ENCODE measurements at places on chromosomes 7 and 10.

- DNase-seq: no peak
These were observed 8.0 kb downstream of the TSPAN15 start for GRCh38 chr10:69459101-69459790.

- no peak for DNase-seq
These were observed 578.5 kb downstream of the SDK1 start for GRCh38 chr7:3879355-3880075.

GRCh38 chr10:51699145-51699474 lies 285 bp downstream of the CSTF2T start:
- no peak for DNase-seq

GRCh38 chr10:29634764-29635625 lies at the start of gene SVIL:
Gene SVIL, minus strand, starts transcription at chr10:29634971. Its CDS starts 79,913 bp downstream, at chr10:29555058.
- DNase-seq: no peak

DNA sequence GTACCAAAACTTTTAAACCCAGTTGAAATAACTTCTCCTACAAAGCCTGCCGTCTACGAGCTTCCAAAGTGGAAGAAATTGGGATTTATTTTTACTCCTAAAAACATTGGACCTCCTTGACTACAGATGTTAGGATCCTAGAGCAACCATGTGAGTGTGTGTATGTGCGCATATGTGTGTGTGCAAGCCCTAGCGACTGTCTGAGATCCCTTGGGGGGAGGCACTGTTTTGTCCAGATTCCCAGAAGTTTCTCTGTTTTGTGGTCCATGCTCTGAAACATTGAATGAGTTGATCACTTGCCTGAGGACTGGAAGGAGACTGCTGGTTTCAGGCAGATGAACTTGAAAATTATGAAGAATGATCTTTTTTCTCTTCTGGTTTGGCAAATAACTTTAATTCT lies 312.3 kb upstream of the ZNF32 start:
- DNase-seq: no peak

- no peak for DNase-seq
These were observed 19.8 kb upstream of the GTF2I start for GRCh38 chr7:74637745-74638144.

GRCh38 chr7:132782777-132783640 lies 206.7 kb upstream of the PLXNA4 start:
- DNase-seq: no peak

DNA sequence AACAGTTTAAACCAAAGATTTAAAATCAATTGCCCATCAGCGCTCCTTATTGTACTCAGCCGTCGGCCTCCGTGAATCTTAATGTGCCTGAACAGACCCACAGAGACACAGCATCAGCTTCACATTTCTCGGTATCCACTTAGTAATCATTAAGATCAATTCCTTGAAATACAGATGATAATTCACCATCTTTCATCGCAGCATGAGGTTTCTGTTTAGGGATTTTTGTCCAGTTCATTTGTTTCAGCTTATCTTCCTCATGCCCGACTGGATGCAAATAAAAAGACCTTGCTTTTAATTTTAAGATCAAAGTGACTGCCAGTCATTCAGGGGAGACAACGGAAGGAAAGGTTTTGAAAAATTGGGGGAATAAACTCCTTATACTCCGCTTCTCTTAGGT lies 207.8 kb downstream of the WDR37 start:
- DNase-seq: no peak

DNA sequence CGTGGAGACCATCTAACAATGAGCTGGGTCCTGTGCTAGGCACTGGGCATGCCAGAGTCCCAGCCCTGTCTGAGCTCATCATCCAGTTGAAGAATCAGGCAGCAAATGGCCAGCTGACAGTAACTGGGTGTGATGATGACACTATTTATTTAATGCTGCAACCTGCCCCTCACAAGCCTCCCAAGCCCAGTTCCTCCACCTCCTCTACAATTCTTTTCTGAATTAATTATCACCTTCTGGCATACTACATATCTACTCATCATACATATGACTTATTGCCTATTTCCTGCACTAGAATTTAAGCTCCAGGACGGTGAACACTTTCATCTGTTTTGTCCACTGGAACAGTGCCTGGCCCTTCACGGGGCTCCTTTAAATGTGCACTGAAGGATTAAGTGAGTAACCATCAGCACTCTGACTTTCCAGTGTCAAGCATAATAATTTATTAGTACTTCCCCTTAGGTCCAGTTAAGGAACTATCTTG lies 96.7 kb upstream of the LAMB4 start:
- no peak for DNase-seq

- no peak for DNase-seq
These were observed 64.4 kb downstream of the STK17A start for GRCh38 chr7:43647339-43647672.

DNA sequence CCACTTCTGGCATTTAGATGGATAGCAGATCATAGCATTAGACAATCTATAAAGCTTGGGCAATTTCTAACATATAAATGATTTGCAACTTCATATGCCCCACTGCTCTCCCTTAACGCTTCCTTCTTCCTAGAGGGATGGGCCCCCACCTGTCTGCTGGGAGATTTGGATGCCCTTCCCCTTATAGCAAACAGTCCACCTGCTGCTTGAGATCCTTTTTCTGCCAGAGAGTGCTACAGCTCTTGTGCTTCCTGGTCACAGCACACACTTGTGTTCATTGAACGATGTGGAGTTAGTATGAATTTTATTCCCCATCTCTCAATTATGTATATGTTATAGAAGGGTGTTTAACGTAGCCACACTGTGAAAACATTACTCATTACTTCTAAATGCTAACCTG lies 10.4 kb upstream of the PCGF5 start:
- no peak for DNase-seq

GRCh38 chr7:102814025-102814471 lies 65.2 kb downstream of the FAM185A start:
- no peak for DNase-seq

DNA sequence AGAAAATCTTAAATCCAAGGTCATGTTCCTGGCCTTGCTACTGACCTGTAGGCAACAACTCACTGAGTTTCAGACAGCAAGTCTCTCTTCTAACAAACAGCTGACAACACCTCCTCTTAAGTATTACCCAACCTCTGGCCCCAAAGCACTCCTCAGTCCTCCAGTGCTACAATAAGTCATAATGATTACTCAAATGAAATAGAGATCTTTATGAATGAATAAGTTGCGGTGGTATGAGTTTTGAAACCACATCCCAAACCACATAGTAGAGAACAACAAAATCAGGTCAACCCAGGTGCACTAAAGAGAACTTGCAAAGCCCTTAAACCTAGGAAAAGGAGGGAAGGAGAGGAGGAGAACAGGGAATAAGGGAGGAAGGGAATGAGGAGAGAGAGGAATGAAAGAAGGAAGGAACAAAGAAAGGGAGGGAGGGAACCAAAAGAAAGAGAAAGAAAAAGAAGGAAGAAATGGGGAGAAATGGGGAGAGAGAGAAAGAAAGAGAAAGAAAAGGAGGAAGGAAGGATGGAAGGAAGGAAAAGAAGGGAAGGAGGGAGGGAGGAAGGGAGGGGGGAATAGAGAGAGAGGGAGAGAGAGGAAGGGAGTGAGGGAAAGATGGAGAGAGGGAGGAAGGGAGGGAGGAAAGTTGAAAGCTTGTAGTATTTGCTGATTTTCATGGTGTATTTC lies 142.8 kb upstream of the CALCR start:
- DNase-seq: no peak

- DNase-seq: no peak
These were observed 5.9 kb downstream of the AGR3 start for GRCh38 chr7:16875861-16876260.

- no peak for DNase-seq
These were observed 867.1 kb upstream of the PHF14 start for GRCh38 chr7:10106609-10107008.

DNA sequence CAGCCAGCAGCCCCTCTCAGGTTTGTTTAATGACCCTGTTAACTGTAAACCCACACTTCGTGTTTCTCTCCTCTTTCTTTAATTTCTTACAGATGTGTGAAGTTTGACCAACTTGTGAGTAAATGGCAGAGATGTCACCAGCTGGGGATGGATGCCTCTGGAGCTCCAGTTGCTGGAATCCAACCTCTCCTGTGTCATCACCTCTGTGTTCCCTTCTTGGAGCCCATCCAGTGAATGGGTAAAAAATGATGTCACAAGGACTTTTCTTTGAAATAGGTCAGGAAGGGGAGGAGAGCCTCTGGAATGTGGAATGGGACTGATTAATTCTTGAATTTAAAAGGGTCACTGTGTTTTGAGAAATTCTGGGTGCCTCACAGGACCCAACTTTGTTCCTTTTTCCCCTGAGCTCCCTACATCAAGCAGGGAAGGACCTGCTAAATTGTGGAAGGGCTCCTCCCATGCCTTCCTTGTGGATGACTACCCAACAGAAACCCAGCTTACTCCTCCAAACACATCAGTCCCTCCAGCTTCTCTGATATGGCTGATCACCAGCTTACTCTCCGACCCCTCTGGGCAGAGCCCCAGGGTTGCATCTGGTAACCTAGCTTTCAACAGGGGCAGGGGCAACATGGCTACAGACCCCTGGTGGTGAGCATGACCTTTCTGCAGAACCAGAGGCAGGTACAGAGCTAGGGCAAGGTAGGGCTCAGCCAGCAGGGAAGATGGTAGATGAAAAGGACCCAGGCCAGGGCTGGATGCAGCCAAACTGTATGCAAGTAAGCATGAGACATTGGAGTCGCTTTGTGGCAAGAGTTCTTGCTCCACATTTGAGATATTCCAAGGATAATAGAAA lies 67.5 kb downstream of the STRA8 start:
- DNase-seq: no peak

DNA sequence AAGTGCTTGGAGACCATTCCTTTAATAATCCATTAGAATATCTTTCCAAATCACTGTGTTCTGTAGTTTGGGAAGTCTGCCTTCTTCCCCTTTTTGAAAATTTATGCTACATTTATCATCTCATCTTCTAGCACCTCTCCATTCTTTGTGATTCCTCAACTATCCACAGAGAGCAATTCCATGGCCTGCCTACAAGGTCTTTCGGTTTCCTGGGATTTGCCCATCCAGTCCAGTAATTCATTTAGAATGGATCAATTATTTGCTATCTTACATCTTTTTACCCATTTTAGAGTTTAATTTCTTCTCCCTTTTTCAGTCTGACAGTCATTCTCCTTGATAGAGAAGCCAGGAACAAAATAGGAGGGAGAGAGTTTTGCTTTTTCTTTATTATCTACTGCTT lies 179.8 kb downstream of the ST7 start:
- no peak for DNase-seq

GRCh38 chr10:117086546-117086945 lies 51.5 kb downstream of the VAX1 start:
- DNase-seq: no peak

- no peak for DNase-seq
These were observed 18.0 kb upstream of the SFMBT2 start for GRCh38 chr10:7428673-7429350.

DNA sequence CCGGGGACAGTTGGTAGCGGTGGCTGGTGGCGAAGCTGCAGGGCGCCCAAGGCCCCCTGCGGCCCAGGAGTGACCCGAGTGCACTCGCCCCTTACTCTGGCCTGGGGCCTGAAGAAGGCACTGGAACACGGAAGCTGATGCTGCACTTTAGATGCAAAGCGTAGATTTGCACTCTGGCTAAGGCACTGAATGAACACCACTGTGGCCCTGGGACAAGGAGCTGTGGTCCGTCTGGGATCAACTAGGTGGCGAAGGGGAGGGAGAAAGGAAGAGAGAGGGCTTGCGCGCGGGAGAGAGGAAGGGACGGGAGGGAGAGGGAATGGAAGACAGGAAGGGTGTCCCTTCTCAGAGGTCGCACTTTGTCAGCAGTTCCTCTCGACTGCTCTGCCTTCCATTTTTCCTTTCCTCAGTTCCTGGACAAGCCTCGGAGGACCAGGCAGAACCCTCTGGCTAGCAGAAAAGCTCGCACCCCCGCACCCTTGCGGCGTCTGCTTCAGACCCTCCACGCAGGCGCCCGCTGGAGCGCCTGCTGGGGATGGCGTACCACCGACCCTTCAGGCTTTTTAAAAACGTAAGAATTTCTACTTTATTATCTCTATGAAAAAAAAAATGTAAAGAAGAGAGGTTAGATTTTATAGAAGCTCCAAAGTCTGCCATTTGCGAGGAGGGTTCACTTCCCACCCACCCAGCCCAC lies 1.2 kb downstream of the FERD3L start:
- DNase-seq: no peak

- no peak for DNase-seq
These were observed 76.5 kb upstream of the TCF7L2 start for GRCh38 chr10:112873541-112873940.

DNA sequence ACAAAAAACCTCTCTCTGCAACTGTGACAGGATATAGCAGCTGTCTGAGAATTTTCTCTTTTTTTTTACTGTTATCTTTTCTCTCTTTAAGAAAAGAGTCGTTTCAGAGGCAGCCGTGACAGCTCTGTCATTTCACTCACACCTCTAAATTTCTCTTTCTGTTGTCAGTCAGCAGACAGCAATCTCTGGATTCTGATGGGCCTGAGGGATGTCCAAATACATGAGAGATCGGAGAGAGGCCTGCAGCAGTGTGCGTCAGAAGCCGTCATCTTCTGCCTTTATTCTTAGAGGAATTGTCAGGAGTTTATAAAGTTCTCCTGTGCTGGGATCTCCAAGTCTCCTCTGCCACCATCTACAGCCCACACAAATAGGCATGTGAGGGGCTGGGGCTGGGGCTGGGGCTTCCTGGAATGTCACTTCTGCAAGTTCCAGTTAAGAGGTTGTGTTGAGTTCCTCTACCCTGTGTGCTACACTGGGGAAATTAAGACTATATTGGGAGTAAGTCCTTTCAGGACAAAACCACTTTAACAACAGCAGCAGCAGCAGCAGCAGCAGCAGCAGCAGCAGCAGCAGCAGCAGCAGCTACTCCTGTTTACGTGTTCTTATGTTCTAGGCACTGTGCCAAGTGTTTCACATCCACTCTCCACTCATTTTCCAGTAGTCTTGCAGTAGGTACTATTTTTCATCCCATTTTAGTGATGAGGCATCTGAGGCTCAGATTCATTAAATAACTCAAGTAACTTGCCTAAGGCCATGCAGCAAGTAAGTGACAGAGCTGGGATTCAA lies 541.3 kb downstream of the LRMDA start:
- no peak for DNase-seq

DNA sequence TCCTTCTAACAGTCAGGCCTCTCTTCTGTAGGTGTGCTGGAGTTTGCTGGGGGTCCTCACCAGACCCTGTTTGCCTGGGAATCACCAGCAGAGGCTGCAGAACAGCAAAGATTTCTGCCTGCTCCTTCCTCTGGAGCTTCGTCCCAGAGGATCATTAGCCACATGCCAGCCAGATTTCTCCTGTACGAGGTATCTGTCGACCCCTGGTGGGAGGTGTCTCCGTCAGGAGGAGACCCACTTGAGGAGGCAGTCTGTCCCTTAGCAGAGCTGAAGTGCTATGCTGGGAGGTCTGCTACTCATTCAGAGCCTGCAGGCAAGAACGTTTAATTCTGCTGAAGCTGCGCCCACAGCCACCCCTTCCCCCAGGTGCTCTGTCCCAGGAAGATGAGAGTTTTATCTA lies 611.1 kb upstream of the COBL start:
- no peak for DNase-seq
